Activated T-cell treated with anti-CD3 and anti-CD28 coated beads for 24 hours (primary cell): ENCODE measurements at places on chromosomes 4 and X.

DNA sequence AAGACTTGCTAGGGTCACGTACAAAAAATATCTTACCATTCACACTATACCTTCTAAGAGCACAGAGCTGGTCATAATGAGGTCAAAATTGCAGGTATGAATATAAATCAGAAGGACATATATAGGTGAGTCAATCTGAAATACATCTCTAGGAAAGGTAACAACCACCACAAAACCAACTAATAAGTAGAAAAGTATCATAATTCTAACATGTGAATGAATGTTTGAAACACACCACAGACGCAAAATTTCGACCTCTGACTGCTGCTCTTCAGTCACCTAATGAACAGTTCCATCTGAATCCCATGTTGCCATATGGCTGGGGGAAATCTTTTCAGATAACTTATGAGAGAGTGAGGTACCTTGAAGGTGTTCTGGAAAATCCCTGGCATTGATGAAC, 22.1 kb downstream of the STAP1 start:
- DNase-seq: no peak

- DNase-seq: no peak
Measured at GRCh38 chrX:117138070-117138469, 675.3 kb upstream of the CT83 start.

- no peak for DNase-seq
Measured at GRCh38 chrX:124216396-124217115, 115.9 kb upstream of the TEX13D start.

- DNase-seq: no peak
Measured at GRCh38 chrX:96763608-96764007, 79.0 kb downstream of the DIAPH2 start.
